Foreskin melanocyte (primary cell): ENCODE measurements at places on chromosomes 1 and 21.

DNA sequence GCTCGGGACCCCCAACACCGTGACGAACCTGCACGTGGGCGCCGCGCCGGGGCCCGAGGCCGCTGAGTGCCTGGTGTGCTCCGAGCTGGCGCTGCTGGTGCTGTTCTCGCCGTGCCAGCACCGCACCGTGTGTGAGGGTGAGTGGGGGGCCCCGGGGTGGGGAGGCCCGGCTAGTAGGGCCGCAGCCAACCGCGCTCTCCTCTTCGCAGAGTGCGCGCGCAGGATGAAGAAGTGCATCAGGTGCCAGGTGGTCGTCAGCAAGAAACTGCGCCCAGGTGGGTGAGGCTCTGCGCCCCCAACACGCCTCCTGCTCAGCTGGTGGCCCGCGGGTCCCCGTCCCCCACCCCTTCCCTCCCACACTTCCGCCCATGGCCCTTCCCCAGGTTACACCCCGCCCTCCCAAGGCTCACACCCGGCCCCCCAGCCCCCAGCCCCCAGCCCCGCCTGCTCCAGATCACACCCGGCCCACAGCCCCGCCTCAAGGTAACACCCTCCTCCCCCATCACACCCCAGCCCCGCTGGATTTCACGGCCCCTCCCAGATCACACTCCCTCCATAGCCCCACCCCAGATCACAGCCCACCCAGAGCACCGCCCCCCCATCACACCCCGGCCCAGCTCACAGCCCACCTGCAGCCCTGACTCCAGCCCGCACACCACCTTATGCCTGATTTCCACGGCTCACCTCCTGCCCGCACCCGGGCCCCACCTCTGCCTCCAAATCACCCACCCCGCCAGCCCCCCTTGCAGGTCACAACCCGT, 2.4 kb upstream of the MMP23B start:
- DNase-seq: no peak

- no peak for DNase-seq
Measured at GRCh38 chr1:33128781-33129180, 47.8 kb downstream of the AZIN2 start.

- DNase-seq: no peak
Measured at GRCh38 chr1:178273707-178274410, 180.0 kb downstream of the RASAL2 start.

DNA sequence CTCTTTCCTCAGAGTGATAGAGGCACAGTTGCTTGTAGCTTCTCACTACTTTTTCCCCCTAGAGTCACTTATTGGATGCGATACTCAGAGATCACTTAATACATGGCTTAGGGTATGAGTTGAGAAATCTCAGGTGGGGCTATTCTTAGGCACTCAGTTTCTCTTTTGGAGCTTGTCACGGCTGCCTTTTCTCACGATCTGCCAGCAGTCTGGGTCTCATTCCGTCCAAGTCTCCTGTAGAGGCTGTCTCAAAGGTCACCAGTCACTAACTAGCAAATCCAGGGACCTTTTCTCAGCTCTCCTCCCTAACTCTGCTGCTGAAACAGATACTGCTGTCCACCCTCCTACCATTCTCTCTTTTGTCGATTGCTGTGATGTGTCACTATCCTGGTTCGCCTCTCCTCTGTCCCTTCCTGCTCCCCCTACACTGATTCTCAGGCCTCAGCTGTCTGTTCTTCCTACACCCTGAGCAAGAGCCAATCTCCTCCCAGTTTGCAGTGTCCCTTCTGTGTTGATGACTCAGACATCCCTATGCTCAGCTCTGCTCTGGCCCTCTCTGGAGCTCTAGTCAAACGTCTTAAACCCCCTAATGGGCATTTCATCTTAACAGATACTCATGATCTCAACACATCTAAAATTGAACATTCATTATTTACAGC, 12.4 kb downstream of the ATP1A2 start:
- DNase-seq: no peak

- no peak for DNase-seq
Measured at GRCh38 chr1:208098773-208099172, 145.4 kb downstream of the PLXNA2 start.

- DNase-seq: no peak
Measured at GRCh38 chr1:99106274-99106673, 101.6 kb upstream of the PLPPR5 start.

GRCh38 chr1:70061231-70061630, 144.1 kb downstream of the LRRC40 start:
- DNase-seq: no peak

- no peak for DNase-seq
Measured at GRCh38 chr1:113859478-113860175, 11.9 kb downstream of the PTPN22 start.

- DNase-seq: no peak
Measured at GRCh38 chr1:180765151-180765550, 133.3 kb downstream of the XPR1 start.

DNA sequence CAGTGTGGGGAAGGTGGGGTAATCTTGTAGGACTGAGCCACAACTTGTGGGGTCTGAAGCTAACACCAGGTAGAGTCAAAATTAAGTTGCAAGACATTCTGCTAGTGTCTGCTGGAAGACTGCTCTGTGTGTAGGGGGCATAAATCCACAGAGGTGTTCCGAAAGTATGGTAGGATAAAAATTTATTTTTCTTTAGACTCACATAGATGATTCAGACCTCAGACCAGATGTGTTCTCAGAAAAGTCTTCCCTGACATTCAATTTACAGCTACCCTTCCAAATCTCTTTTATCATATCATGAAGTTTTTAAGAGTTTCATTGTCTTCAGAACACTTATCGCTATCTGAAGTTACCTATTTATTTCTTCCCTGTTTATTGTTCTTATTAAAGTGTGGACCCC, 21.3 kb downstream of the DUSP10 start:
- DNase-seq: no peak

- DNase-seq: no peak
Measured at GRCh38 chr1:204443260-204443619, 31.6 kb upstream of the PPP1R15B start.

DNA sequence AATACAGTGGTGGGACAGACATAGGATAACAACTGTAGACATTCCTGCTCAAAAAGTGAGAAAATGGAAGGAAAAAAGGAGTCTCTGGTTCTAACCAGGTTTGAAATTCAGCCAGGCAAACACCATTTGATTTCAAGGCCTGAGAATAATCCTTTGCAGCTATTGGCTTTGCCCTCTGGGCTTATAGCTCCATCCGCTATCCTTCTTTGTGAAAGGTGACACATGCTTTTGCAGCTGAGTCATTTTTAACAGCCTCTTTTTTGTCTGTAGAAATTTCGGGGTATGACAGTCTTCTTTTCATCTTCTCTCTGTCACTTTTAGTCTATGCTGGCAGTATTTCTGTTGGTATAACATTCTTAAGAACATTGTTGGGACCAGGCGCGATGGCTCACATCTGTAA, 16.2 kb downstream of the SDHC start:
- peak; percentile 46 for DNase-seq

DNA sequence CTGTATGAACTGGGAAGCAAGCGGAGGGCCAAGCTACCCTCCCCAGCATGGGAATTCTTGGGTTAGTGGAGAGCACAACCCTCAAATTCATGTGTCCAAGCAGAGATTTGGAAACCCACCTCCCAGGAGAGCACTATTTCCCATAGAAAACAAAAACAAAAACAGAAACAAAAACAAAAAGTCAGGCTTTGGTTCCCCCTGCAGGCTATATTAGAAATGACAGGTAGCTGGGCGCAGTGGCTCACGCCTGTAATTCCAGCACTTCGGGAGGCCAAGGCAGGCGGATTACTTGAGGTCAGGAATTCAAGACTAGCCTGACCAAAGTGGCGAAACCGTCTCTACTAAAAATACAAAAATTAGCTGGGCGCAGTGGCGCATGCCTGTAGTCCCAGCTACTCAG, 10.8 kb downstream of the MINDY1 start:
- no peak for DNase-seq

DNA sequence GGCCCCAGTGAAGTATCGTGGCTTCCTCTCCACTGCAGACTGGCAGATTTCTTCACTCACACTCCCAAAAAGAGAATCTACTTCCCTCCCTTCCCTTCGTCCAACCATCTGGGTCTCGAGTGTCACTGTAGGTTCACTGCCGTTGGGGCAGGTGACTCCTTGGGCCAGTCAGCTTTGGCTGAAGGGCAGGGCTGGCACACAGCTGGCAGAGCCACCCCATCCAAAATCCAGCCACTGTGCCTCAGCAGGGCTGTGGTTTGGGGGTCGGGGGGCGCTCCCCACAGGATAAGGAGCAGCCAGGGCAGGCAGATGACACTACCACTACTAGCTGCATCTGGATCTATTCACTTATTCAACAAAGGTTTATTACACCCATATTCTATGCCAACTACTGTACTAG, 9.8 kb downstream of the PINK1 start:
- no peak for DNase-seq

DNA sequence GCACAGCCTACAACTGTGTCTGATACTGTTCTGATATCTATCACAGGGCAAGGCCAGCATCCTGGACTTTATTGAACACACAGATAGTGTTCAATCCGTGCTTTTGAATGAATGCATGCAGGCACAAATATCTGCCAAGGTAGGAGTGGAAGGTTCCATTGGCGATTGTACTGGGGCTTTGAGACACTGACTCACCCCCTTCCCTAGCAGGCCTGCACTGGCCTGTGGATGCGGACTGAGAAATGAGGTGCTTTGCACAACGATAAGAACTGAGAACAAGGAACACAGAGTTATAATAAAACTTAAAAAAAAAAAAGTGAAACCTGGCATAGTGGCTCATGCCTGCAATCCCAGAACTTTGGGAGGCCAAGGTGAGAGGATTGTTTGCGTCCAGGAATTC, 62.4 kb upstream of the NGF start:
- DNase-seq: no peak

DNA sequence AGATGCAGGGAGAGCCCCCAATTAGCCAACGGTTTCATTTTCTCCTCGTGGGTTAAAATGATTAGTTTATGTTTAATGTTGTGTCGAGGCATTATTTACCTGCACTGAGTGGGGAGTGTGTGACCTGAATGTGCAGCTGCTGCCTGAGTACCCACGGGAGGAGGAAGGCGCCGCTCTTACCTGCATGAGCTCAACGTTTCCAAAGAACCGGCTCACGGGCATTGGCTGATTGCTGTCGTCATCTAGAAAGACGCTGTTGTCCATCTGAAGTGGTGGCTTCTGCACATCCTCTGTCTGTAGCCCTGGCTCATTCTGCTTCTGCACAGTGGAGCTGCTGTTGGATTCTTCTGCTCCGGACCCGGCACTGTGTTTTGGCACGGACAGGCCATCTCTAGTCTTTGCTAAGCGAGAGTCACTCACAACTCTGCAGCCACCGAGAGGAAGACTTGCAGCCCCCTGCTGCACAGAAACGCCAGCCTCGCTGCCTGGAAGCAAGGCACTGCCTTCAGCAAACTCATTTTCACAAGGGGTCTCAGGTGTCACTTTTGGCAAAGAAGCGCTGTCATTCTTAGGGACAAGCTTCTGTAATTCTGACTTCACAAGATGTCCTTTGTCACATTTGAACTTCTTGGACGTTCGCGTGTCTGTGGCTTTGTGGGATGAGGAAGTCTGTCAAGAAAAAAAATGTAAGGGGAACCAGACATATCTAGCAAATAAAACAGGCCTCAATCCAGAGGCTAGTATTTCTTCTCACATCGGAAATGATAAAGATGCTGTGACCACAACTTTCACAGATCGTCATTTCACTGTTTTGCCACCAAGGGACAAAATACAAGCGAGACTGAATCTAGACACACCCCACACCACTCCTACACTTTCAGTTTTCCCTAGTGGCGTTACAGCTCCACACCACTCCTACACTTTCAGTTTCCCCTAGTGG, 9.4 kb downstream of the C1orf174 start:
- no peak for DNase-seq

DNA sequence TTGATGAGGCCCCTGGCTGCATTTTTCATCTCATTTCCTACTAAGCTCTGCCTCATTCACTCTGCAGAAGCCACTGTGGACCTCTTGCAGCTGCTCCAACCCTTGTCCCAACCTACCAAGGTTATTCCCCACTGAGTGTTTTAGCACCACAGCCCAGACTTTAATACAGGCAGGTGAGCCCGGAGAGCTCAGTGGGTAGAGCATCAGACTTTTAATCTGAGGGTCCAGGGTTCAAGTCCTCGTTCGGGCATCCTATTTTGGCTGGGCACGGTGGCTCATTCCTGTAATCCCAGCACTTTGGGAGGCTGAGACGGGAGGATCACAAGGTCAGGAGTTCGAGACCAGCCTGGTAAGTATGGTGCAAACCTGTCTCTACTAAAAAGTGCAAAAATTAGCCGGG, 18.1 kb upstream of the BLACAT1 start:
- no peak for DNase-seq

DNA sequence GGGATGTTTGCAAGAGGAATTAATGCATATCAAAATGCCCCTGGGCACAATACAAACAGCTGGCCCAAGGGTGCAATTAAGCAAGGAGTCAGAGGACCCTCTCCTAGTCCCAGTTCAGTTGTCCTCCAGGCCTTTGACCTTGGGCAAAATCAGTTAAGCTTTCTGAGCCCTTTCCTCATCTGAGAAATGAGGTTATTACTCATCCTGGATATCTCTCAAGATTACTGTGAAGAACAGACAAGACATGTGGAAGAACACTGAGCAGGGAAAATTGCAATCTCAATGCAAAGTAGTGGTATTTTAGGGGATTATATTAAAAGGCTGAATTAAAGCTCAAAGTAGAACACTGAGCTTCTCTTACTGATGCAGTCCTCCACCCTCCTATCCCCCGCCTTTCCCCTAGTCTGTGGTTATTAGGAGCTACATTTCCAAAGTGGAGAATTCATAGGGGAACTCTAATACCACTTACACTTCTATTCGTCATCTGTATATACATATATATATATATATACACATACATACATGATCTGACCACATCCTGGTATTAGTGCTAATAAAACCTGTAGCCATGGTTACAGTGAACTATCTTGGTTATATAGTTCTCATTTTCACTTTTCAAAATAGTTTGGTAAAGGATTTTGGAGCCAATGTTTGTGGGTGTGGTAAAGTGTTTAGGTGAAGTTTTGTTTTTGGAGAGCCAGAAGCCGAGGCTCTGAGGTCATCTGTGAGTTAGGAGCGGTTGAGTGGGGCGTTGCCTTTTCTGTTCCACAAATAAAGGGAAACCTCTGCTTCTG, 18.1 kb downstream of the KIAA0040 start:
- DNase-seq: no peak

GRCh38 chr1:179121159-179121938, 39.5 kb downstream of the TOR3A start:
- peak; percentile 23 for DNase-seq

GRCh38 chr1:206578978-206579374, 33.3 kb downstream of the EIF2D start:
- no peak for DNase-seq

DNA sequence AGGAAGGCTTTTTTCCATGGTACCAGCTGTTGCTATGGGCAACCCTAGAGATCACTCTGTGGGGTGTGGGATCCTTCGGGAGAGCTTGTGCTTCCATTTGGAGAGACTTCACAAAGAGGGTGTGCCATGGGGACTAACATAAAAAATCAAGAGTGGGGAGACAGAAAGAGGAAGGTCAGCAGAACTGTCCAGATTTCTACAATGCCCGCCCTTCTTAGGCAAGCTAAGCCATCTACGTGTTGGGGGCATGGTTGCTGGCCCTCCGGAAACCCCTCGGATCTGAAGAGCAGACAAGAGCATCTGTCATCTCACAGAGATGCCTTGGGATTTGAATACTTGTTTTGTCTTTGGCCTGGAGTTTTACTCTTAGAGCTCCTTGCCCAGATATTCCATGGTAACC, 83.9 kb upstream of the ZNF648 start:
- DNase-seq: no peak

GRCh38 chr21:33024201-33025103, 1.3 kb upstream of the OLIG2 start:
- DNase-seq: no peak

- DNase-seq: no peak
Measured at GRCh38 chr21:28719723-28720122, 273.0 kb downstream of the LTN1 start.

- DNase-seq: no peak
Measured at GRCh38 chr1:186618401-186619170, 61.6 kb downstream of the PTGS2 start.
